Left hindlimb (tissue), 1 donor: ENCODE measurements at places on chromosomes 7 and 10.
A peak's percentile ranks its signal among the peaks of the same experiment; 100 is the strongest.

DNA sequence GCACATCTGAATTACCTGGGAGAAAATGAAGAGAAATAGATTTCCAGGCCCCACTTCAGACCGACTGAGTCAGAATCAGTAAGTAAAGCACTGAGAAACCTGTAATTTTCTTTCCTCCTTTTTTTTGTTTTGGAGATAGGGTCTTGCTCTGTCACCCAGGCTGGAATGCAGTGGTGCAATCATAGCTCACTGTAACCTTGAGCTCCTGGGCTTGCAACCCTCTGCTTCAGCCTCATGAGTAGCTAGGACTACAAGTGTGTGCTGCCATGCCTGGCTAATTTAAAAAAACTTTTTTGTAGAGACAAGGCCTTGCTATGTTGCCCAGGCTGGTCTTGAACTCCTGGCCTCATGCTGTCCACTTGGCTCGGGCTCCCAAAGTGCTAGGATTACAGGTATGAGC is 260.2 kb downstream of the STK31 start:
- no peak for DNase-seq

DNA sequence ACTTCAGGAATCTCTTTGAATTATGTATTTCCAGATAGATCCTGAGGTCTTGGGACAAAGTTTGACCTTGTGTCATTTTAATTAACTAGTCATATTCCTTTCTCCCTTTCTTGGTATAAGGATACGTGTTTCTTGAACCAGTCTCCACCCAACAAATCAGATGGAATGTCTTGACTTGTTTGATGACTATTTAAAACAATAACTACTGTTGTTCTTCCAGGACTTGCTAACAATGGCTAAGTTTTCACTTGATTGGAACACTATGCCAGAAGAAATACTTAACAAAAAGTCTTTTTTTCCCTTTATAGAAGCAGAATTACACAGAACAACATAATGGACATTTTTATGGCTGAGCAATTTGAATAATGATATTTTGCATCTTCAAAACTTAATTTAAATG is 43.0 kb upstream of the WIPF3 start:
- DNase-seq, result no peak

GRCh38 chr7:116400522-116400921 is 99.0 kb upstream of the CAV2 start:
- no peak for DNase-seq

DNA sequence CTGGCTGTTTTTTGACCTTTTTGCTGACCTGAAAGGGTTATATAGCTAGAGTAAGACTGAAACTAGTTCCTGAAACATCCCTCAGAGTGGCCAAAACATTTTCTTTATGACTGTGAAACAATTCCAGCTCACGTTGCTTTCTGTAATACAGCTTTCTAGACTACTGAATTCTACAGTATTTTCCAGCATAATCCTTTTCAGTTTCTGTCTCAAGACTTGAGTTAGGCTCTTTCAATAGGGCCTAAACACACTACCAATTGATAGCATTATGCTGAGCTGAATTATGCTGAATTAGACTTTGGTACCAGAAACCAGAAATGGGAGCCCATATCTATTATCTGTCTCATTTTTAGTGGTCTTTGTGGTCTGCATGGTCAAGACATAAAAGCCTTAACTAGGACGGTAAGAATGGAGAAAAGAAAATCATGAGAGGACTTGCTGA is 72.6 kb downstream of the EPDR1 start:
- DNase-seq, result no peak

- no peak for DNase-seq
These were observed 1.7 kb downstream of the DPY19L1 start for GRCh38 chr7:35035511-35035961.

DNA sequence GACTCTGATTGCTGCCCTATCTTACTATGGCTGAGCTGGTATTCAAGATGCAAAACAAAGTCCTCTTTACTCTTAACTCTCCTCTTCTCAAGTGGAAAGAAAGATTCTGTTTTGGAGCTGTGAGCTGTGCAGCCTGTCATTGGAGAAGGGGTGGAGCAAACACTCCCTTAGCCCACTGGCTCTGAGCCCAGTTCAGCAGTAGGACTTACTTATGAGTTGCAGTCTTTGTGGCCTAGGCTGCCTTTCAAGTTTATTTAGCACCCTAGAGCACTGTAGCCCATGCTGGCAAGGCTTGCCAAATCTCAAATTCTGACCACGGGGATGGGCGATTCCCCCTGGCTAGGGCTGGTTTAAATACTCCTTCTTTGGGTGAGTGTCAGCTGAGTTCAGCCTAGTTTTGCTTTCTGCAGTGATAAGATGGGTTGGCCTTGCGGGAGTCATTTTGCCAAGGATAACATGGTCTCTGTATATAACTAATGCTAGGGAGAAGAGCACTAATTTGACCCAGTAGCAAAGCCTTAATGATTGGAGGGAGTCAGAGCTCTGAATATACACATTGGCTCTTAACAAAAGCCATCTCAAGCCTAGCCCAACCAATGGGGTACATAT is 110.2 kb downstream of the MYO3A start:
- peak; percentile 53 for DNase-seq

GRCh38 chr10:117188371-117188770 is 8.9 kb upstream of the KCNK18 start:
- no peak for DNase-seq

GRCh38 chr7:46633200-46633599 is 712.1 kb upstream of the IGFBP3 start:
- DNase-seq, result no peak

GRCh38 chr7:93179173-93179572 is 31.0 kb upstream of the SAMD9L start:
- no peak for DNase-seq

- DNase-seq, result peak; percentile 51
These were observed 8.8 kb upstream of the ZMIZ1 start for GRCh38 chr10:79059859-79060379.
